ENCODE measurements at places on chromosomes 6 and 20. TPM values are rescaled to one million over a fixed set of nuclear protein-coding genes. Genes with fewer than 3 reads are reported as not detected.

GRCh38 chr6:158231551-158232315 is 63.6 kb downstream of the GTF2H5 start:
- DNase-seq: peak; percentile 73
- H3K27me3 ChIP-seq: no peaks in the 10 kb centered on the region
- H3K27ac ChIP-seq: peak overlapping the region; percentile 77

GRCh38 chr6:82348130-82348529 is 15.5 kb upstream of the TPBG start:
- no peak for DNase-seq
- H3K4me1 ChIP-seq: no peaks in the 10 kb centered on the region
- no peak overlapping the region for H3K27ac ChIP-seq
- H3K36me3 ChIP-seq: no peaks in the 10 kb centered on the region

GRCh38 chr6:136921936-136922684 is at the start of gene SLC35D3:
Gene SLC35D3, plus strand, starts transcription at chr6:136922301. Its CDS starts 128 bp downstream, at chr6:136922429.
- DNase-seq: no peak
- H3K27me3 ChIP-seq: peaks cover 7% of the 10 kb centered on the region
- no peak within 1 kb of the TSS for H3K27ac ChIP-seq
- no peaks in the 10 kb centered on the region for H3K36me3 ChIP-seq
- H3K4me3 ChIP-seq: peak within 1 kb of the TSS; percentile 13

- no peaks in the 10 kb centered on the region for H3K36me3 ChIP-seq
- DNase-seq: peak; percentile 60
- H3K4me1 ChIP-seq: peaks cover 51% of the 10 kb centered on the region
- H3K27ac ChIP-seq: peak overlapping the region; percentile 70
- peak overlapping the region; percentile 34 for H3K4me3 ChIP-seq
Measured at GRCh38 chr6:107786709-107787588, 37.2 kb downstream of the SCML4 start.

DDX43 gene
- 0.38 TPM for polyA plus RNA-seq

NOX3 gene
- polyA plus RNA-seq: not detected

SLC17A2 gene
- polyA plus RNA-seq: not detected

GCLC gene
- 14.9 TPM for polyA plus RNA-seq

Measured in naive thymus-derived CD4-positive, alpha-beta T cell (primary cell).